ENCODE measurements at places on chromosomes 5 and 9.

DNA sequence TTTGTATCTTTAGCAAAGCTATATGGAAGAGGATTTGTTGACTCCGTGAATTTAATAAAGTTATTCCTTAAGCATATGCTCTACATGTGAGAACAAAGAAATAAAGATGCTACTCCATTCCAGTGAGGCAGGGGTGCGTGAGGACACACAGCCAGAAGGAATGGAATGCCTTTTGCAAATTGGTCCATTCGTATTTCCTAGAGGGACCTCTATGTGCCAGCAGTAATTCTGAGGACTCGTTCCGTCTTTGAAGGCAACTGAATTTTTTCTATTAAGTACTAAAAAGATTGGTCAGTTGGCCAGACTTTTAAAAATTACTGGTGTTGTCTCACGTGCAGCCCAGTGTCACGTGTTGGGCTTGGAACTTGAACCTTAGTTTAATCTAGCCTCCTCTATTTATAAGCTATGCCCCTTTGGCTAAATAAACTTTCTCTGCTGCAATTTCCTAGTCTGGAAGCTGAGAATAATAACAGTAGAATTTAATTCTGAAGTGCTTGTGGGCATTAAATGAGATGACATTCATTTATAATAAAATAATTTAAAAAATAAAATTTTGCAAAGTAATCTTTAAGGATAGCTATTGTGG lies 13.9 kb downstream of the RAI14 start:
- DNase-seq: no peak

GRCh38 chr9:93126151-93126781 lies 7.8 kb downstream of the NINJ1 start:
- no peak for DNase-seq

DNA sequence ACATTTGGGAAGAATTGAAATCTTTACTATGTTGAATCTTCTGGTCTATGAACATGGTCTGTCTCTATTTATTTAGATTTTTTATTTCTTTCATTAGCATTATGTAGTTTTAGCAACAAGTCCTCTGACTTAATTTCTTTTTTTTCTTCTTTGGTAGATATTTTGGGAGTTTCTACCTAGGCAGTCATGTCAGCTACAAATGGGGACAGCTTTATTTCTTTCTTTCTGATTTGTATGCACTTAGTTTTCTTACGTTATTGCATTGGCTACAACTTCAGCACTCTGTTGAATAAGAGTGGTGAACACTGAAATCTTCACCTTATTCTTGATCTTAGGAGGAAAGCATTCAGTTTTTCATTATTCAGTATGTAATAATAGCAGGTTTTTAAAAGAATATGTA lies 33.5 kb downstream of the SMC5 start:
- no peak for DNase-seq

- DNase-seq: no peak
These were observed 349.5 kb downstream of the AGTPBP1 start for GRCh38 chr9:85392260-85392659.

DNA sequence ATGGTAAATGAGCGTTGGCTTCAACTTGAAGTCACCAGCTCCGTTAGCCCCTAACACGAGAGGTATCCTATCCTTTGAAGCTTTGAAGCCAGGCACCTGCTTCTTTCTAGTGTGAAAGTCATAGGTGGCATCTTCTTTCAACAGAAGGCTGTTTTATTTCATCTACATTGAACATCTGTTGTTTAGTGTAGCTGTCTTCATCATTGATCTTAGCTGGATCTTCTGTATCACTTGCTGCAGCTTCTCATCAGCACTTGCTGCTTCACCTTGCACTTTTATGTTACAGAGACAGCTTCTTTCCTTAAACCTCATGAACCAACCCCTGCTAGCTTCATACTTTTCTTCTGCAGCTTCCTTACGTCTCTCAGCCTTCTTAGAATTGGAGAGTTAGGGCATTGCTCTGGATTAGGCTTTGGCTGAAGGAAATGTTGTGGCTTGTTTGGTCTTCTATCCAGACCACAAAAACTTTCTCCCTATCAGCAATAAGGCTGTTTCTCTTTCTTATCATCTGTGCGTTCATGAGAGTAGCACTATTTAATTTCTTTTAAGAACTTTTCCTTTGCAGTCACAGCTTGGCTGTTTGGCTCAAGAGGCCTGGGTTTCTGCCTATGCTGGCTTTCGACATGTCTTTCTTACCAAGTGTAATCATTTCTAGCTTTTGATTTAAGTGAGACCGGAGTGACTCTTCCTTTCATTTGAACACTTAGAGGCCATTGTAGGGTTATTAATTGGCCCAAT lies 47.2 kb downstream of the PCSK5 start:
- DNase-seq: no peak

DNA sequence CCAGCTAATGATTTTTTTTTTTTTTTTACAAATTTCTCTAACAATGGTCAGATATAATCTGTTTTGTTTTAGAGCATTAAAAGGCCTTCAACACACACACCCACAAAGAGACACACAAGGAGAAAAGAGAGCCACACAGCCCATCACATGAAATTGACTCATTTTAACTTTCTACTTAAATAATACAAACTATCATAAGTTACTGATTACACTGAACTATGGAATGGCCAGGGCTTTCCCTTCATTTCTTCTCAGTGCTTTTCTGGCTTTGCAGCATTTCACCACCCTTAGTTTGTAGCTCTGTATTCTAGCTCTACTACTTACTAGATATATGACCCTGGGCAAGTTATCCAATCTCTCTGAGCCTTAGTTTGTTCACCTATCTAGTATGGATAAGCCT lies 13.2 kb downstream of the REEP5 start:
- DNase-seq: no peak
